Effector memory CD4-positive, alpha-beta T cell (primary cell): ENCODE measurements at places on chromosomes 6 and 20.

- H3K27me3 ChIP-seq: no peaks in the 10 kb centered on the region
- no peak for DNase-seq
- H3K27ac ChIP-seq: no peak overlapping the region
These were observed 13.2 kb downstream of the STX7 start for GRCh38 chr6:132499757-132500156.

- H3K36me3 ChIP-seq: no peaks in the 10 kb centered on the region
- H3K4me3 ChIP-seq: no peak overlapping the region
- H3K27me3 ChIP-seq: no peaks in the 10 kb centered on the region
- DNase-seq: no peak
These were observed 16.1 kb upstream of the ZBTB22 start for GRCh38 chr6:33333666-33334065.

DNA sequence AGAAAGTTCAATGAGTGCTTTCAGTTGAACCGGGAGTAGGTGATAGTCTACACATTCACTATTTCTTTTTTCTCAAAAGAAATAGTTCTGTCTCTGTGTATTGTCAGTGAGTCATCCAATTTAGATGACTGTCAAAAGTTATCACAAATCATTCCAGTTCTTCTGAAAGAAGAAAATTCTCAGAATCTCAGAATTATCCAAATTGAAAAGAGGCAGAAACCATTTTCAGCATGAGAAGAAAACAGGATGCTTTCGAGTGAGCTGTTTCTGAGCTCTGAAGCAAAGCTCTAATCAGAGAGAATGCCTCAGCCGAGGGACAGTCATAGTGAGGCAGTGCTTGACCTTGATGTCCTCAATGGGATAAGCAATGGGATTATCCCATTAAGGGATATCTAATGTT is 97.9 kb downstream of the HUS1B start:
- H3K4me1 ChIP-seq: no peaks in the 10 kb centered on the region
- H3K4me3 ChIP-seq: no peak overlapping the region
- no peaks in the 10 kb centered on the region for H3K27me3 ChIP-seq
- no peak overlapping the region for H3K27ac ChIP-seq

- no peaks in the 10 kb centered on the region for H3K4me1 ChIP-seq
- no peaks in the 10 kb centered on the region for H3K36me3 ChIP-seq
- DNase-seq: no peak
- no peaks in the 10 kb centered on the region for H3K27me3 ChIP-seq
- H3K4me3 ChIP-seq: no peak overlapping the region
These were observed 95.0 kb downstream of the DST start for GRCh38 chr6:56547687-56548086.

GRCh38 chr6:4253604-4254231 is 118.3 kb upstream of the ECI2 start:
- no peaks in the 10 kb centered on the region for H3K4me1 ChIP-seq
- no peaks in the 10 kb centered on the region for H3K27me3 ChIP-seq
- DNase-seq: no peak

GRCh38 chr6:148285205-148285604 is 57.4 kb upstream of the SASH1 start:
- H3K27me3 ChIP-seq: no peaks in the 10 kb centered on the region
- no peak for DNase-seq
- H3K4me3 ChIP-seq: no peak overlapping the region
- no peaks in the 10 kb centered on the region for H3K4me1 ChIP-seq
- no peak overlapping the region for H3K27ac ChIP-seq

DNA sequence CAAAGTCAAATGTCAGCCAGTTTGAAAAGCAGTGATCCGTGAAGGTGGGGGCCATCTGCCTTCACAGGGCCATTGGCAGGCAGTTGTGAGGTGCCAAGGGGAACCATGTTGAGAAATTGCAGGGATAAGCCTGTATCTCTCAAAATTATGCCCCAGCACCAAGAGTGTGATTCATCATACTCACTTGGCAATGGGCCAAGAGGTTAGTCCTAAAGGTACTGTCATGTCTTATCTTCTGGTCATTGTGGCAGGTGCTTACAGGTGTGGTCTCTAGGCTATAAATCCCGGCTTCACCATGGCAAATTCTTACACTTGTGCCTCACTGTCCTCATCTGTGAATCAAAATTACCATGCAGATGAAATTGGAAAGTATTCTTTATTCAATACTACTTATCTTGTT is 150.7 kb upstream of the LAMP5 start:
- H3K27ac ChIP-seq: no peak overlapping the region
- no peaks in the 10 kb centered on the region for H3K4me1 ChIP-seq
- H3K4me3 ChIP-seq: no peak overlapping the region
- no peak for DNase-seq
- H3K36me3 ChIP-seq: no peaks in the 10 kb centered on the region

DNA sequence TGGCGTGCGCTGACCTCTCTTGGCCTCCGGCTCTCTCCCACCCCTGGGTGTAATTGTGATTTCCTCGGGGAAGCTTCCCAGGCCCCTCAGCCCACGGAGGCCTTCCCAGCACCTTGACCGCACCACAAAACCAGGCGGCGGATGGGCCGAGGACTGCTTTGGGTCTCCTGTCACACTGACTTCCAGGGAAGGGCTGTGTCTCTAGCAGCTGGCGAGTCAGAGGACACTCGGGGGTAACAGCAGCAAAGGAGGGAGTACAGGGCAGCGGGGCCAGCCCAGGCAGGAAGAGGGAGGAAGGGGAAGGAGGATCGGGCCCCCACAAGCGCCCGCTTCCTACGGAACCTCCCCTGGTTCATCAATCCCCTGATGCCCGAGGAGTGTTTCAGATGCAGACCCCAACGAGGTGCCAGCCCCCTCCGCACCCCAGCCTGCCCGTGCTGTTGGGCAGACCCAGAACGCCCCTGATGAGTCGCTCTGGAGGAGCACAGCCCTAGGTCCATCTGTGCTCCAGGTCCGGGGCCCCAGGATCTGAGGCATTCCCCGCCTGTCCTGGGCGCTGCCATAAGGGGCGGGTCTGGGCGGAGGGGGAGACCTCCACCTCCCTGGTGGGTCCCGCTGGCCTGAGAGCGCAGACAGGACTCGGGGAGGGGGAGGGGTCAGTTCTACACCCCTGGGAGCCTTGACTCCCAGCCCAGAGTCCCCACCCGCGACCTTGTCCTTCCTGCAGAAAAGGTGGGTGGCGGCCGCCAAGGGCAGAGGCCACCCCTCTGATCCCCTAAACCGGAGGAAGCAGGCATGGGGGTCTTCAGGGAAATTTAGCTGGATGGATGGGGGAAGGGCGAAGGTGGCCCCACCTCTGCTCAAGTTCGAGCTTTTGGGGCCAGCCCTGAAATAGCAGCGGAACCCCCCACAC is 956 bp downstream of the CHRNA4 start:
- H3K4me1 ChIP-seq: peaks cover 5% of the 10 kb centered on the region
- peaks cover 24% of the 10 kb centered on the region for H3K27me3 ChIP-seq
- no peak overlapping the region for H3K4me3 ChIP-seq
- no peak overlapping the region for H3K27ac ChIP-seq
- H3K36me3 ChIP-seq: no peaks in the 10 kb centered on the region

DNA sequence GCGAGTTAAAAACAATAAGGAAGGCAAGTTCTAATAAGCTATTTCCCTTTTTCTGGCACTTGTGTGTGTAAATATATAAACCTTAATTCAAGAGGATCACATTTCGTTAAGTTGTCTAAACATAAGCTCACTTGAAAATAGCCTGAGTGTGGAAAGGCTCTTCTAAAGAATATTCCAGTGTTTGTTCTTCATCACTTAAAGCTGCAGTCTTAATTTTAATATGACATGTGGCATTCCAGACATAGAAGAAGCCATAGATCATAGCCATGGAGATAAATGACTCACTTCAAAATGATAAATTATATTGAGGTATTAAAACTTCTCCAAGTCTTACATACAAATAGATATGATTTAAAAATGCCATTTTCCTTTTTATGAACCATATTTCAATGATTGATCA is 42.1 kb downstream of the IYD start:
- no peaks in the 10 kb centered on the region for H3K27me3 ChIP-seq
- no peak overlapping the region for H3K27ac ChIP-seq
- no peaks in the 10 kb centered on the region for H3K4me1 ChIP-seq
- DNase-seq: no peak
- H3K36me3 ChIP-seq: no peaks in the 10 kb centered on the region

DNA sequence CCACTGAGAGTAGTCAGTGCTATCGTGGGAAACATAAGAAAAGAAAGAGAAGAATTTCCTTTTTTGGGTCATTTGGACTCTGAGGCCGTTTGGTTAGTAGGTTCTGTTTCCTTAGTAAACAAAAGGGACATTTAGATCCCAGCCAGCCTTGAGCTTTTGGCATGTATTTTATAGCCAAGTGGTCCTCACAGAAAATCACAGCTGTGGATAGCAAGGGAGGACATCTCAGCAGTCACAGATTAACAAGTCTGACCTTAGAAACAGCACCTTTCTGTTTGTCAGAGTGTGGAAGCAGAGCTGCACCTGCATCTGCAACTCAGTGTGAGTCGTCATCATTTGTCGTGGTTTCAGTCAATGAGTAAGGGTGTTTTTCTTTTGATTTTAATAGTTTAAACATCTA is 40.5 kb downstream of the FAM120B start:
- H3K4me3 ChIP-seq: no peak overlapping the region
- no peak overlapping the region for H3K27ac ChIP-seq
- H3K36me3 ChIP-seq: peaks cover 49% of the 10 kb centered on the region
- H3K4me1 ChIP-seq: no peaks in the 10 kb centered on the region

DNA sequence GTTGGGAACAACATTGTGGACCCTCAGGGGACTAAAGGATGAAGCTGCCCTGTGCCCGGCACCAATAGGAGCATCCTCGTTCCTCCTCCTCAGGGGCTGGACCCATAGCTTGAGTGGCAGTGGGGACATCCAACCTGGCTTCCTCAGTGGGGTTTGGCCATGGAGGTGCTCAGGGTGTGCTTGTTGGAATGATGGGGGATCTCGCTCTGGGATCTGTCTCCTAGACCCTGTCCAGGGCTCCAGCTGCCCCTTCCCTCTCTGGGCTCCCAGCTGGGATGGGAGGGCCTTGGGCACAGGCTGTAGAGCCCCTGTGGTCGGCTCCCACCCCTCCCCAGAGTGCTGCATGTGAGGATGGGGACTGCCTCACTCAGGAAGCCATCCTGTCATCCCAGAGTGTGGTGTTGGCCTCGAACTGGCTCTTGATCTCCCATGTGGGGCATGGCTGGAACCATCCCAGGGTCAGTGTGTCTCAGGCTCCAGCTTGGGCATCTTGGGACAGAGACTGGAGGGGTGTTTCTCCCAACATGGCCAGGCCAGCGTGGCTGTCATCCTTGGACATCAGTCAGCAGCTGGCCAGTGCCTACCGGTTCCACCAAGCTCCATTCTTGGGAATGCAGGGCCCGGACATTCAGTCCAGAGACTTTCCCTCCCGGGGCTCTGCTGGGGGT is 9.5 kb upstream of the MYT1 start:
- H3K4me3 ChIP-seq: no peak overlapping the region
- H3K27me3 ChIP-seq: peaks cover 5% of the 10 kb centered on the region
- no peak for DNase-seq
- no peaks in the 10 kb centered on the region for H3K36me3 ChIP-seq
- no peak overlapping the region for H3K27ac ChIP-seq

GRCh38 chr20:641516-641875 is 11.5 kb downstream of the SRXN1 start:
- peaks cover 13% of the 10 kb centered on the region for H3K27me3 ChIP-seq
- H3K36me3 ChIP-seq: no peaks in the 10 kb centered on the region
- no peak overlapping the region for H3K27ac ChIP-seq
- H3K4me1 ChIP-seq: peaks cover 9% of the 10 kb centered on the region
- DNase-seq: no peak

GRCh38 chr6:13124131-13124530 is 204.2 kb downstream of the TBC1D7 start:
- no peak for DNase-seq
- no peak overlapping the region for H3K4me3 ChIP-seq
- no peaks in the 10 kb centered on the region for H3K36me3 ChIP-seq
